Central memory CD4-positive, alpha-beta T cell (primary cell): ENCODE measurements at places on chromosomes 2 and 18.

GRCh38 chr2:236825989-236826510 lies 256.4 kb downstream of the ACKR3 start:
- DNase-seq, result no peak

DNA sequence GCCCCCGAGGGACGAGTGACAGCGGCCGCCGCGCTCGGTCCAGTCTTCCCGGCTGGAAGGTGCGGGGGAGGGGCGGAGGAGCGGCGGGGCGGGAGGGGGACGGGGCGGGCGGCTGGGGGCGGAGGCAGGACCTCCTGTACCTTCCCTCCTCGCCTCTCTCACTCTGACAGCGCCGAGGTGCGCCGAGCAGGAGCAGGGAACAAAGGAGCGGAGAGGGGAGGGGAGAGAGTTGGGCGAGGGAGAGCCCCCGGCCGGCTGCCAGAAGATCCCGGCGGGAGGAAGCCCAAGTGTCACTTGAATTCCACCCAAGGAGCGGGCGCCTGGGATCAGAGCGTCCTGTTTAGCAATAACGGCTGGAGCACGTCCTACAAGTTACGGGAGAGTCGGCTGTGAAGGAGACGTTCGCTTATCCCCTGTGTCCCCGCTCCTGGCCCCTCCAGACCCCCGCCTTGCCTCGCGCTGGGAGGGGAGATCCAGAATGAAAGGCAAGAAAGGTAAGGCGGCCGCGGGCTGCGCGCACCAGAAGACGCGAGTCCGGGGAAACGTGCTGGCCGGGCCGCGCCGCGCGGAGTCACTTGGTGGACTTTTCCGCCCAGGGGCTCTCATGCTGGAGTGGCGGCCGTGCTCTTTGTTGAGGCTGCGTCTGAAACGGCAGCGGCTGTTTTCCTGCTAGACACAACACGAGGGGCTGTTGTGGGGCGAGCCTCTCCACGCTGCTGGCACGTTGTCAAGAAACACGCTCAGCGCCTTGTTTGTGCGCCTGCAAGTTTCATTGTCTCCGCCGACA lies at the start of gene TGIF1:
Gene TGIF1, plus strand, starts transcription at position 161 of the 787 bp plus-strand sequence. Its CDS starts 318 bp downstream, at position 479.
- peak; percentile 79 for DNase-seq

DNA sequence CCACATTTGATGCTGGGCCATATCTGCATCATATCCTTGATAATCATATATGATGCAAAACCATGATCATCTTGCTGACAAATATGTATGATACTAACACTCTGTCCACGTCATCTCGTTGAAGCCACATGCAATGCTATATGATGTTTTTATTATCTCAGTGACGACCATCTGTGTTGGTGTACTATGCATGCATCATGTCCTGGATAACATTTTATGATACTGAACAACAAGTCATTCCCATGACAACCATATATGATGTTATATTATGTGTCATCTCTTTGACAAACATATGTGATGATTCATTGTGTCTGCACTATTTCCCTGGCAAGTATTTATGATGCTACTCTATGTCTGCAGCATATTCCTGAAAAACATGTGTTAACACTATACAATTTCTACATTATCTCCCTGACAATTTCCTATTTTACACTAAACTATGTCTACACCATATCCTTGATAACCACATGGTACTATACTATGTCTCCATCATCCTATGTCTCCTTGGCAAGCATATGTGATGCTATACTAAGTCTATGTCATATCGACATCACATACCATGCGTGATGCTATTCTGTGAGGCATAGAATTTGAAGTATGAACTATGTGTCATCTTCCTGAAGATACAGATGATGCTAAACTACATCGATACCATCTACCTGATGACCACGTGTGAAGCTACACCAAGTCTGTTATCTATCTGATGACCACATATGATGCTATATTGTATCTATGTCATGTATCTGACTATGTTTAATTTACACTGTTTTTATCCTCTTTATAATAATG lies 37.0 kb downstream of the DAW1 start:
- DNase-seq, result no peak

DNA sequence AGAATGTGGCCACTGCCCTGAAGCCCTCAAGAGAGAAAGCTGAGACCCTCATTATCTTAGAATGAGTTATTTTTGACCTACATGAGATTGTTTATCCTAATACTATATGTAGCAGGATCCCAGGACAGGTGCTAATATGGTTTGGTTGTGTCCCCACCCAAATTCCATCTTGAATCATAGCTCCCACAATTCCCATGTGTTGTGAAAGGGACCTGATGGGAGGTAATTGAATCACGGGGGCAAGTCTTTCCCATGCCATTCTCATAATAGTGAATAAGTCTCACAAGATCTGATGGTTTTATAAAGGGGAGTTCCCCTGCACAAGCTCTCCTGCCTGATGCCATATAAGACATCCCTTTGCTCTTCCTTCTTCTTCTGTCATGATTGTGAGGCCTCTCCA lies 76.8 kb downstream of the CCBE1 start:
- no peak for DNase-seq

DNA sequence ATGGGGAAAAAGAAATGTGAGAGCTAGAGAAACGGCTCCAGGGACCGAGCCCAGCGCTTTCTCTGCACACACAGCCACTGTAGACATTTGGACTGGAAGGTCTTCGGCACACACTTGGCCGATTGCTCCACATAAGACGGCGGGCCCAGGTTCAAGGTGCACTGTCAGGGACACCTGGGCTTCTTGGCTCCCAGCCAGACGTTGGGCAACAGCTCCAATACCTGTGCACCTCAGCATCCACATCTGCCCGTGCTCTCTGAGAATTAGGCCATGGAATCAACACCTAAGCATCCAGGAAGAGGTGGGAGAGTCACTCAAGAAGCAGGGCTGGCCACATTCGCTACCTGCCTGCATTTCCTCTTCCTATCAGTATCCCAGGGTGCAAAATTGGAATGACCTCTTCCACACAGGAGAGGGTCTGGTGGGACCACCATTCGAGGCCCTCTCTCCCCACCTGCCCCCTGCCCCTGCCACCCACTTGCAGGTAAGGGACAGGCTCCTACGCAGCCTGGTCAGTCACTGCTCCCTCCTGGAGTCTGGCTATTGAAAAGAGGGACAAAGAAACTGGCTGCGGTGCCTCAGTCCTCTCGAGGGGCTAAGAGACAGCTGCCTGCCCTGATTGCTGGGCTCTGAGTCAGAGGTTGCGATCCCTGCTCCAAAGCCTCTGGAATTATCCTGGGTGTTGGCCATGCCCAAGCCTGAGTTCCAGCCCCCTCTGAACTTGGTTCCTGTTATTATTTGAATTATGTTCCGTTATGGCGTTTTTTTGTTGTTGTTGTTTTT lies 40.1 kb upstream of the TAF1B start:
- DNase-seq, result no peak

- no peak for DNase-seq
Measured at GRCh38 chr2:23563673-23564614, 179.0 kb downstream of the KLHL29 start.

GRCh38 chr2:164032995-164033394 lies 297.2 kb upstream of the FIGN start:
- no peak for DNase-seq

DNA sequence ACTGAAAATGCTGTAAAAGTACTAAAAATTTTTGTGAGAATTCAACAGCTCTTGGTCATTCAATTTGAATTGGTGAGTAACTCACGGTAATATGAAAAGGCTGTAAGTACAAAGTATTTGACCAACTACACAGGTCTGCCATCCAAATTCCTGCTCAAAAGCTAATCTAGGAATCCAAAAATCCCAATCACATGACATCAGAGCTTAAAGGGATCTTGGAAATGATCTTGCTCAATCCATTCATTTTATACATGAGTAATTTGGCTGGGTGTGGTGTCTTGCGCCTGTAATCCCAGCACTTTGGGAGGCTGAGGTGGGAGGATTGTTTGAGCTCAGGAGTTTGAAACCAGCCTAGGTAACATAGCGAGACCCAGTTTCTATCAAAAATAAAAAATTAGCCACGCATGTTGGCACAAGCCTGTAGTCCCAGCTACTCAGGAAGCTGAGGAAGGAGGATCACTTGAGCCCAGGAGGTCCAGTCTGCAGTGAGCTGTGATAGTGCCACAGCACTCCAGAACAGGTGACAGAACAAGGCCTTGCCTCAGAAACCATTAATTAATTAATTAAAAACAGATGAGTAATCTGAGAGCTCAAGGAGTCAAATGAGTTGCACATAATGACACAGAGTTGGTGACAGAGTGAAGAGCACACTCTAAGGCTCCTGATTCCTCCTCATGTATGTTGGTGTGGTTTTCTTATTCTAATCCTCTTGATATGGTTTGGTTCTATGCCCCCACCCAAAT lies 19.8 kb downstream of the SPIRE1 start:
- DNase-seq, result no peak

DNA sequence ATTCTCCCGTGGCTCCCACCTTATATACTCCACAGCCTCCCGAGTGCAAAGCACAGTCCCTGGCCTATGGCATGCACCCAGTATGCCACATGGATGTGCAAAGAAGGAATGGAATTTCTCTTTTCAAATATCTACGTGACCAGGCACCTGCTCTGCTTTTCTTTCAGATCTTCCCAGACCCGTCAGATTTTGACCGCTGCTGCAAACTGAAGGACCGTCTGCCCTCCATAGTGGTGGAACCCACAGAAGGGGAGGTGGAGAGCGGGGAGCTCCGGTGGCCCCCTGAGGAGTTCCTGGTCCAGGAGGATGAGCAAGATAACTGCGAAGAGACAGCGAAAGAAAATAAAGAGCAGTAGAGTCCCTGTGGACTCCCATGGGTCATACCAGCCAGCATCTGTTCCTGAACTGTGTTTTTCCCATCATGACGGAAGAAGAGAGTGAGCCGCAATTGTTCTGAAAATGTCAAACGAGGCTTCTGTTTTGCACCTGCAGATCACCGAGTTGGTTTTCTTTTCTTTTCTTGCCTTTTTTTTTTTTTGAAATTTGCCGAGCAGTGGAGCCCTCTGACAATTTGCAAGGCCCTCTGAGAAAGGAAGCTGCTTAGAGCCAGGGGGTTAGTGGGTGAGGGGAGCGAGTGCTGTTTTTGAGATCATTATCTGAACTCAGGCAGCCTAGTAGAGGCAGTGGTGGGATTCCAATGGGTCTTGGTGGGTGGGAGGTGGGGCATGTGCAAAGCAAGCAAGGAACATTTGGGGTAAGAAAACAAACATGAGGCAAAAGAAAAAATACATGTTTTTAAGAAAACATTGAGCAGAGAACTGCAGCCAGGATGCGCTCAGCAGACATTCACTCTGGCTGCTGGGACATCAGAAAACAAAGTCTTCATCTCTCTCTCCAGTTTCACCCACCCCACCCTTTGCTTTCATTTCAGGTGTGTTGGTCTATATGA lies 26.2 kb downstream of the LBH start:
- DNase-seq, result peak; percentile 34

- DNase-seq, result no peak
Measured at GRCh38 chr2:72003124-72003523, 144.5 kb downstream of the CYP26B1 start.

DNA sequence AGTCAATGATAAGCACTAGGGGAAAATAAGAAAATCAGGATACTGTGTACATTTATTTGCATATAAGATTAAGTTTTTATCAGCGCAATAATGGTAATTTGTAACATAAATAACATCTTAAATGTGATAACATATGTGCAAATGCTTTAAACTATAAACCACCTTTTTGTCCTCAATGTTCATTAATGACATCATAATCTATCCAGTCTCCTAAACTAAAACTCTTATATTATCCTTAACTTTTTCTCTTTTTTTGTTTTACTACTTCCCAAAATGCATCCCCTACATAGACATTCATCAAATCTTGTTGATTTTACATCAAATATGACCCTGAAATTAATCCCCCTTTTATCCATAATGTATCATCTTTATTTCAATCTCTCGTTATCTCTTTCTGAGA lies 3.4 kb upstream of the RAD51AP2 start:
- DNase-seq, result no peak
